ENCODE measurements at places on chromosomes 3 and 15.

DNA sequence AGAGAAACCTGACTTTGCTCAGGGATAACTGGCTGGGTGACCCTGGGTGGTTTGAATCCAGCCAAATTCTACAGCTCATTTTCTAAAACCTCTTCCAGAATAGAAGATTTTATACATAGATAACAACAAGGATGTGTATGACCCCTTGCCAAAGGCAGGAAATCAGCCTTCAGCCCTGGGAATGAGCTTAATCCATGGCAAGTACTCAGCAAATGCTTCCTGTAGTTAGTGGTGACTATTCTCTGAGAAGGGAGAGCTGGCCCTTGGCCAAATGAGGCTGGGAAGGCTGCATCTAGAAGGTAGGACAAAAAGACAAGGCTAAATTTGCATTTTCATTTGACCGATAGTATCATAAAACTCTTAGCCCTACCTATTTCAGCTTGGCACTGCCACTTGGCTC is 4.6 kb upstream of the HACD3 start:
- no peak for DNase-seq

DNA sequence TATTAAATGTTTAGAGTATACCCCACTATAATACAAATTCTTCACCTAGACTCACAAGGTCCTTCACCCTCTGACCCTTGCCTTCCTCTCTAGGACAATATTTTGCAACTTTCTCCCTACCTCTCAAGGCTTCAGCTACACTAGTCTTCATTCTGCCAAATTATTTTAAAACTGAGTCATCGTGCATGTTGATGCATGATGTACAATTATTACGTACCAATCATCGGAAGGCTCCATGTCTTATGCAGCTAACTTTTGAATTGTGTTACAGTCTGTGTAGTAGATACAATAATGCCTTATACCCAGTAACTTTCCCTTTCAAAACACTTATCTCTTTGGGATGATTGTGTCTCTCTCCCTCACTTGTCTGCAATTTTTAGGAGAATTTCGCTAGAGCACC is 98.5 kb upstream of the ROBO2 start:
- no peak for DNase-seq

DNA sequence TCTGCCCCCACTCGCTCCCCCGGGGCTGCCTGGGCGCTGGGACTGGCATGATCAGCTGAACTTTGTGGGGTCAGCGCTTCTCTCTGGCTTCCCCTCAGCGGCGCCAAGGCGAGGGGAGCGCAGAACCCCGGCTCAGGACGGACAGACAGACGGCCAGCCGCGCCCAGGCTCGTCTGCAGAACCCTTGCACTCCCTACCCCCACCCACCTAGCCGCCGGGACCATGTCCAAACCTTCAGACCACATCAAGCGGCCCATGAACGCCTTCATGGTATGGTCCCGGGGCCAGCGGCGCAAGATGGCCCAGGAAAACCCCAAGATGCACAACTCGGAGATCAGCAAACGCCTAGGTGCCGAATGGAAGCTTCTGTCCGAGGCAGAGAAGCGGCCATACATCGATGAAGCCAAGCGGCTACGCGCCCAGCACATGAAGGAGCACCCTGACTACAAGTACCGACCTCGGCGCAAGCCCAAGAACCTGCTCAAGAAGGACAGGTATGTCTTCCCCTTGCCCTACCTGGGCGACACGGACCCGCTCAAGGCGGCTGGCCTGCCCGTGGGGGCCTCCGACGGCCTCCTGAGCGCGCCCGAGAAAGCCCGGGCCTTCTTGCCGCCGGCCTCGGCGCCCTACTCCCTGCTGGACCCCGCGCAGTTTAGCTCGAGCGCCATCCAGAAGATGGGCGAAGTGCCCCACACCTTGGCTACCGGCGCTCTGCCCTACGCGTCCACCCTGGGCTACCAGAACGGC is 621 bp downstream of the SOX14 start:
- DNase-seq, result no peak

GRCh38 chr3:143731320-143731719 is 116.9 kb downstream of the SLC9A9 start:
- DNase-seq, result no peak

GRCh38 chr15:88803241-88803919 is at the start of gene ACAN:
Gene ACAN, plus strand, starts transcription at chr15:88803436. Its CDS starts 32,771 bp downstream, at chr15:88836207.
- DNase-seq, result no peak

GRCh38 chr3:79480746-79481145 is 287.1 kb downstream of the ROBO1 start:
- DNase-seq, result no peak

DNA sequence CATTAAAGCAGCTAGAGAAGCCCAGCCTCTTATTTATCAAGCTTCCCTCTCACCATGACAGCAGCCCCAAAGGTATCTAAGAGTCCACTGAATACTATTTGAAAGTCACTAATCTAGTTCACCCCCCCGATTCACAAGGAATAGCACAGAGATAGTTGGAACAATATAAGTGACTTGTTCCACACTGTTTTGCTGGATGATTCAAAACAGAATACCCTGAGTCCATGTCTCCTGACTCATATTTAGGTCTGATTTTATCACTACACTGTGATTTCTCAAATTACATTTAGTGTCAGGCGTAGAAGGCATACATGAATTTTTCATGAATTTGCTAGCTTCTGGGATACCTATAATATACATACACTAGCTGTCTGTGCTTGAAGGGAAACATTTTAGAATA is 18.7 kb upstream of the EOGT start:
- DNase-seq, result no peak
